Breast epithelium (tissue), 4 donors: ENCODE measurements at places on chromosomes 7 and 10. TPM values are rescaled to one million over a fixed set of nuclear protein-coding genes. Genes with fewer than 3 reads are reported as not detected.

The CH25H gene
- total RNA-seq, result 2.0 TPM

GRCh38 chr7:35355911-35356310 lies 102.0 kb upstream of the TBX20 start:
- H3K27ac ChIP-seq, result no peak overlapping the region
- no peak overlapping the region for H3K4me3 ChIP-seq
- no peak for DNase-seq

DNA sequence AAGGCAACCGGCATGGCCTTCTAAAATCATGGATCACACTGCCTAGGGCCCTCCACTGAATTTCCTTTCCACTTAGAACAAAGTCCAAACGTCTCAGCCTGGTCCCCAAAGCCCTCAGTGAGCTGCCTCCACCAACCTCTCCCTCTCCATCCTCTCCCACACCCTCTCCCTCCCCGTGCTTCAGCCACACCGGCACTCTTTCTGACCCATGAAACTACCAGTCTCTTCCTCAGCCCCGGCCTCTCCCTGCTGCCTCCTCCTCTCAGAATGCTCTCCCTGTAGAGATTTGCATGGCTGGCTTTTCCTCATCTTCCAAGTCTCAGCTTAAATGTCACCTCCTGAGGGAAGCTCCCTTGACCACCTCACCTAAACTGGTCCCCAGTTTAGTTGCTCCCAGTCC lies 219.0 kb upstream of the ZMIZ1 start:
- H3K36me3 ChIP-seq, result no peaks in the 10 kb centered on the region
- no peak overlapping the region for H3K27ac ChIP-seq
- H3K4me3 ChIP-seq, result no peak overlapping the region

The MRLN gene
- not detected for total RNA-seq
